ENCODE measurements at places on chromosomes 3 and 15. TPM values are rescaled to one million over a fixed set of nuclear protein-coding genes. Genes with fewer than 3 reads are reported as not detected.

The GRAMD2A gene
- not detected for total RNA-seq

The SEMA6D gene
- 0.64 TPM for total RNA-seq

The DLEC1 gene
- 0.11 TPM for total RNA-seq

The CD47 gene
- 27.2 TPM for total RNA-seq

The SEMA7A gene
- 27.4 TPM for total RNA-seq

The FBXO40 gene
- total RNA-seq, result not detected

The WNT7A gene
- 0.16 TPM for total RNA-seq

The MESD gene
- total RNA-seq, result 15.9 TPM

The CAV3 gene
- total RNA-seq, result not detected

The RAB43 gene
- 12.6 TPM for total RNA-seq

The OR5K2 gene
- not detected for total RNA-seq

The ADGRG7 gene
- not detected for total RNA-seq

The RSRC1 gene
- total RNA-seq, result 63.8 TPM

The CCNB2 gene
- total RNA-seq, result 61.1 TPM

The ZNF385D gene
- 1.9 TPM for total RNA-seq

The BUB1B gene
- total RNA-seq, result 74.5 TPM

The FEZF2 gene
- not detected for total RNA-seq
